ENCODE measurements at places on chromosomes 5 and 9.

GRCh38 chr5:15502208-15502607 lies 2.2 kb downstream of the FBXL7 start:
- DNase-seq, result no peak

DNA sequence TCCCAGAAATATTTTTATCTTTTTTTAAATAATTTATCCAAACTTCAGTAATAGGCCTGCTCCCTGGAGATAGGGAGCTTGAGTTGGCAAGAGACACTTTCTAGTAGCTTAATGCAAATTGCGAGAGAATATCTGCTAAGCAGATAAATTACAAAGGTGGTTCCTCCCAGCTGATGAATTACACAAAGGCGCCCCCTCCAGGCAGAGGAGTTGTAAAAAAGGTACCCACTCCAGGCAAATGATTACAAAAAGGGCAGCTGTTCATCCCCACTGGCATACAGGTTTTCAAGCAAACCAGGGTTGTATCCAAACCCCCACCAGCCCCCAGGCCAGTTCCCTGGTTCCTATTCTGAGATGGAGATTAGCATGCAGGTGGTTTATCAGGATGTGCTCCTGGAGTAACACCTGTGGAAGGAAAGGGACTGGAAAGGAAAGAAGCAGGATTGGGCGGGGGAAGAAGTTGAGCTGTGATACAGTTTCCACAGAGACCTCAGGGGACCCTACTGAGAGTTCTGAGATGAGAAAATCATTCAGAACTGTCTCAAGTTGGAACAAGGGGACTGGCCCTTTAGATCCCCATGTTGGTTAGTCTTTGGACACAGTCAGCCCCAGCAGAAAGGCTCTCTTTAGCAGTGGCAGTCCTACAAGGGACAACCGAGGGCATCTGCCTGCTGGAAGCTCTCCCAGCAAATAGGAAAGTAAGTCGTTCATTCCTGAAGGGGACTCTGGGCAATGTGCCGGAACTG lies 25.5 kb downstream of the ESM1 start:
- no peak for DNase-seq

GRCh38 chr9:72818385-72818784 lies 134.5 kb downstream of the ALDH1A1 start:
- no peak for DNase-seq

GRCh38 chr5:179599973-179600372 lies 23.5 kb downstream of the HNRNPH1 start:
- DNase-seq, result no peak

- DNase-seq, result no peak
These were observed 150.2 kb upstream of the SLC12A2 start for GRCh38 chr5:127933348-127933747.

DNA sequence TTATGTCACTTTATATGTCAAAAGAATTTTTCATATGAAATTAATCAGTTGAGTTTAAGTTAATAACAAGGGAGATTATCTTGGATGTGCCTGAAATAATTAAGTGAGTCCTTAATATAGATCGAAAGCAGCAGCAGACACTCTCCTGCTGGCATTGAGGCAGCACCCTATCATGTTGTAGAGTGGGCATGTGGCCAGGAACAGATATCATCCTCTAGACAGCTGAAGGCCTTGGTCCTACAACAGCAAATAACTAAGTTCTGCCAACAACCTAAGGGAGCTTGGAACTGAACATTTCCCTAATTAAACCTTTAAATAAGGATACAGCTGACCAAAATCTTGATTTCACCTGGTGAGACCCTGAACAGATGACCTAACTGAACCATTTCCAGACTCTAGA lies 25.8 kb upstream of the UGT3A1 start:
- DNase-seq, result no peak

DNA sequence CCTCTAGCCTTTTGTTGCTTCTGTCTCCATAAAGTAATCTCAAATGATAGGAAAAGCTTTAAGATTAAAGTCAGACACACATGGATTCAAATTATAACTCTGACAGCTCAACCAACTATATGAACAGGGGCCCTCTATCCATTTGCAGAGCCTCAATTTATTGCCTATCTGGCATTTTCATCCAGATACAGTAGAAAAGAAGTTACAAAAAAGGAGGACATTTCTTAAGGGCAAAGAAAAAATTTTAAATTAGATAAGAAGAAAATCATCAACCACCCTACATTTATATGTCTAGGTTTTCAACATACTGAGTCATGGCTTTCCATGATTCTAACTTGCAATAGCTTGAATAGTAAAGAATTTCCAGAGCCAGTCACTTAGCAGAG lies 567.2 kb downstream of the CAAP1 start:
- DNase-seq, result no peak

Data from right atrium auricular region (tissue), 2 donors.